ENCODE measurements at places on chromosomes 7 and 10.
A peak's percentile ranks its signal among the peaks of the same experiment; 100 is the strongest.

GRCh38 chr7:17932770-17933169 is 7.5 kb downstream of the SNX13 start:
- no peaks in the 10 kb centered on the region for H3K27me3 ChIP-seq
- H3K27ac ChIP-seq, result no peak overlapping the region
- no peak for DNase-seq
- no peaks in the 10 kb centered on the region for H3K36me3 ChIP-seq
- H3K4me3 ChIP-seq, result no peak overlapping the region

GRCh38 chr7:18553605-18554003 is 58.1 kb downstream of the HDAC9 start:
- no peak overlapping the region for H3K4me3 ChIP-seq
- no peak overlapping the region for H3K27ac ChIP-seq
- no peaks in the 10 kb centered on the region for H3K4me1 ChIP-seq
- DNase-seq, result no peak
- no peaks in the 10 kb centered on the region for H3K36me3 ChIP-seq

GRCh38 chr7:127487381-127487780 is 94.9 kb upstream of the ZNF800 start:
- no peak overlapping the region for H3K4me3 ChIP-seq
- H3K27me3 ChIP-seq, result no peaks in the 10 kb centered on the region
- no peak overlapping the region for H3K27ac ChIP-seq
- DNase-seq, result no peak

DNA sequence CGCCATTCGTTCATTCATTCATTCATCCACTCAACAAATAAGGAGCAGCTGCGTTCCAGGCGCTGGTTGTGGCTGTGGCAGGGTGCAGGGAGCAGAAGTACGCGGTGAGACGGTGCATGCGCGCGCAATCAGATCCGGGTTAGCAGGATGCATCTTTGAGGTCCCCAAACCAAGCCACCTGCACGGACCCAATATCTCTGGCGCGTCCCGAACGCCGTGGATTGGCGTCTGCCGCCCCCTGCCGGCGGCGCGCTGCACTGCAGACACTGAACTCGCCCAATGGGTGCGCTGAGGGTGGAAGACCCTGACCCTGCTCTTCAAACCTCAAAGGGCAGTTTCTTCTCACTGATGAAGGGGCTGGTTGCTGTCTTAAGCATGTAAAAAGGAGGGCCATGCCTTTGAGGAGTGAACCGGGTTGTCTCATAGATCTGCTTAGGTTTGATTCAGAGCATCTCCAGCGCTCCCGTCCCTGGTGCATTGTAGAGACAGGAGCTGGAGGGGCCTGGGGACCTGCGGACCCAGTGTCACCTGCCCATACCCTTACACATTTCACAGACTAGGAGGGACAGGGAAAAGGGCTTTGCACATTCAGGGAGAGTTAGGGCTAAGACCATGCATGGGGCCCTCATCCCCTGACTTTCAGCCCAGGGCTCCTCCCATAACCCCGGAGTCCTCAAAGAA is 102.5 kb downstream of the RAMP3 start:
- H3K36me3 ChIP-seq, result no peaks in the 10 kb centered on the region
- DNase-seq, result peak; percentile 53
- no peaks in the 10 kb centered on the region for H3K27me3 ChIP-seq
- no peaks in the 10 kb centered on the region for H3K4me1 ChIP-seq

DNA sequence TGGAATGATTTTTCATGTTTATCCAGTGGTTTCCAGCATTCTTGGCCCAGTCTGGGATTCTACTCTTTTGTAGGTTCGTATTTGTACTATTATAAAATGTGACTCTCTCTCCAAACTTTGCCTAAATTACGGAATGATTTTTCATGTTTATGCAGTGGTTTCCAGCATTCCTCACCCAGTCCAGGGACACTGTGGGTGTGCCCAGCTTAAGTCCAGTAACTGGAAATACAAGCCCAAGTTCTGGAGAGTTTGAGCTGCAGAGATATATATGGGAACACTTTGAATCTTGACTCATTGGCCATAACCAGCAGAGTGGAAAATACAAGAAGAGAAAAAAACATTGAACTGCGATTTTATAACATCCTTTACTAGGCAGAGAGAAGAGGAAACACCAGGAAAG is 5.9 kb upstream of the MAGI2 start:
- no peak overlapping the region for H3K27ac ChIP-seq
- H3K36me3 ChIP-seq, result no peaks in the 10 kb centered on the region
- no peak overlapping the region for H3K4me3 ChIP-seq
- no peaks in the 10 kb centered on the region for H3K4me1 ChIP-seq
- H3K27me3 ChIP-seq, result no peaks in the 10 kb centered on the region

- H3K4me1 ChIP-seq, result peaks cover 32% of the 10 kb centered on the region
- no peak overlapping the region for H3K4me3 ChIP-seq
- H3K27me3 ChIP-seq, result no peaks in the 10 kb centered on the region
- peak overlapping the region; percentile 99 for H3K27ac ChIP-seq
- peak; percentile 35 for DNase-seq
- H3K36me3 ChIP-seq, result no peaks in the 10 kb centered on the region
Observed at GRCh38 chr7:149791-150636, 42.4 kb upstream of the FAM20C start.

DNA sequence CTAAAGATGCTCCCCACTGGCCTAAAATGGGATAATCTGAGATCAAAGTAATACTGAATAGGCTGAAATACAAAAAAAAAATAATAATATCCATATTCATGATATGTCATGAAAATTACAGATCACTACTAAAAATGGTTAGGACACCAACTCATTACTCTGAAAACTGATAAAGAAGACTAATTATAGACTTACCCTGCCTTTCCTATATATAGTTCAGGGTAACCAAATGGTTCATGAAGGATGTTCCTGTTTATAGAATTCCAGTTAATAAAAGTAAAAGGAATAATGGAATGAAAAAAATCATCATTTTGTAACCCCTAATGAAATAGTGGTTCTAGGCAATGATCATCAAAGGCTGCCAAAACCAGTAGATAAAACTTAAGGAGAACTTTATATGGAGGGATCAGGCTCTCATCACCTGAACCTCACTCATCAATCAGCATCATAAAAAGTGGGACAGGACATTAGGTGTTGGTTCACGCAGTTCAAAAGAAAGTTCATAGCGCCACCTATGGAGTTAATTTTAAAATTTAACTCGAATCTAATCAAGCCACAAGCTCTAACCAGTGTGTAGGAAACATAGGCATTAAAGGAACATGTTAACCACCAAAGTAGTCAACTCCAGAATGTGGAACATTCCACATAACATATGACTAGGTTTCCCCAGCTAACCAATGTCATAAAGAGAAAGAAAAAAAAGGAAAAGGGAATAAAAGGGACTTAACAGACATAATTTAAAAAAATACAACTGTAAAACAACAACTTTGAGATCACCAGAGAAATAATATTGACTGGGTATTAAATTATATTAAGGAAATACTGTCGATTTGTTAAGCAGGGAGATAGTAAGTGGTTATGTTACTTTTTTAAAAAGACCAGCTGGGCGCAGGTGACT is 35.7 kb downstream of the P4HA1 start:
- peaks cover 4% of the 10 kb centered on the region for H3K36me3 ChIP-seq
- no peaks in the 10 kb centered on the region for H3K4me1 ChIP-seq
- H3K27me3 ChIP-seq, result no peaks in the 10 kb centered on the region
- DNase-seq, result no peak
- no peak overlapping the region for H3K4me3 ChIP-seq

DNA sequence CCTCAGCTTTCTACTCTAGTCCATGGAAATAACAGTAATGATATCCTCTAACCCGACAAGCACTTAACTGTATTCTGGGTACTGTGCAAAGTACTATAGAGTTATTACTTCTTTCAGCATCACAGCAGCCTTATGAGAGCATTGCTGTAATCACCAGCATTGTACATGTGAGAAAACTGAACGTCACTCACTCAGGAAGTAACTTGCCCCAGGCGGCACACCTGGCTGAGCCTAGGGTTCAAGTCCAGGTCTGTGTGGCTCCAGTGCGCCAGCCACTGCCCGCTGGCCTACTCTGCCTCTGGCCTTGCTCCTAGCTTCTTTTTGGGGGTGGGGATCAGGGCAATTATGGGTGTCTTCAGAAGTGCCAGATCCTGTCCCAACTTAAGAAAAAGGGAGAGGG is 50.5 kb downstream of the ZMIZ1 start:
- no peak for DNase-seq
- H3K4me3 ChIP-seq, result no peak overlapping the region
- H3K27ac ChIP-seq, result no peak overlapping the region
- no peaks in the 10 kb centered on the region for H3K36me3 ChIP-seq

GRCh38 chr7:34096777-34097176 is 191.4 kb downstream of the BMPER start:
- no peaks in the 10 kb centered on the region for H3K27me3 ChIP-seq
- no peak overlapping the region for H3K27ac ChIP-seq
- no peaks in the 10 kb centered on the region for H3K36me3 ChIP-seq
- no peak for DNase-seq

GRCh38 chr7:49001610-49002033 is 77.3 kb downstream of the CDC14C start:
- H3K4me1 ChIP-seq, result no peaks in the 10 kb centered on the region
- DNase-seq, result peak; percentile 15
- H3K27ac ChIP-seq, result no peak overlapping the region
- no peaks in the 10 kb centered on the region for H3K36me3 ChIP-seq
- H3K27me3 ChIP-seq, result no peaks in the 10 kb centered on the region
- no peak overlapping the region for H3K4me3 ChIP-seq

- no peak overlapping the region for H3K27ac ChIP-seq
- no peak for DNase-seq
- no peaks in the 10 kb centered on the region for H3K27me3 ChIP-seq
- H3K36me3 ChIP-seq, result no peaks in the 10 kb centered on the region
- no peak overlapping the region for H3K4me3 ChIP-seq
- H3K4me1 ChIP-seq, result no peaks in the 10 kb centered on the region
Observed at GRCh38 chr7:139393621-139394211, 34.0 kb downstream of the LUC7L2 start.

DNA sequence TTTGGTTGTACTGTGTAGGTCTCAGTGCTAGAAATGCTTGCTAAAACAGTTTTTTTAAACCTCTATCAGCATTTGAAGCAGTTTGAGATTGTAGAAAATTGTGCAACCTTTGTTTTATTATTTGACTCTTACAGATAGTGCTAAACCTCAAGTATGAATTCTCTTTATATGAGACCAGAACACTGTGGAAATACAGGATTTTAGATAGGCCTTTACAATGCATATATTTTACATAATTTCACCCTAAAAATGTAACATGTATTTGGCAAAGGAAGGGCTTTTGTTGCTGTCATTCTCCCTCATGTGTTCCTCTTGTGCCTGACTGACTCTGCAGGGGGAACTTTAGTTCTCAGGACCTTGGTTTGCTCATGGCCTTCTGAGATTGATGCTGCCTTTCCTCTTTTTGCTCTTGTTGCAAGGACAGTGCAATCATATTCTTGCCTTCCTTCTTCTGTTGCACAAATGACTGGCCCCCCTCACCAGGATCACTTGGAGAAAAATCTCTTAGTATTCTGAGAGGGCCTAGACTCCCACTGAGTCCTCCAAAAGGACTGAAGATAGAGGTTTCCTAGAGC is 188.7 kb downstream of the PPP1R9A start:
- H3K36me3 ChIP-seq, result no peaks in the 10 kb centered on the region
- DNase-seq, result no peak
- H3K27me3 ChIP-seq, result no peaks in the 10 kb centered on the region

- H3K4me1 ChIP-seq, result no peaks in the 10 kb centered on the region
- peaks cover 30% of the 10 kb centered on the region for H3K36me3 ChIP-seq
- no peak overlapping the region for H3K4me3 ChIP-seq
- H3K27ac ChIP-seq, result no peak overlapping the region
- DNase-seq, result no peak
- no peaks in the 10 kb centered on the region for H3K27me3 ChIP-seq
Observed at GRCh38 chr7:5343884-5344283, 61.1 kb downstream of the SLC29A4 start.

- DNase-seq, result no peak
- H3K27ac ChIP-seq, result no peak overlapping the region
- H3K36me3 ChIP-seq, result no peaks in the 10 kb centered on the region
- no peaks in the 10 kb centered on the region for H3K27me3 ChIP-seq
Observed at GRCh38 chr10:3770611-3771110, 14.3 kb downstream of the KLF6 start.

GRCh38 chr7:43630482-43630881 is 47.6 kb downstream of the STK17A start:
- DNase-seq, result no peak
- no peaks in the 10 kb centered on the region for H3K27me3 ChIP-seq
- peaks cover 4% of the 10 kb centered on the region for H3K4me1 ChIP-seq
- no peak overlapping the region for H3K27ac ChIP-seq
- no peak overlapping the region for H3K4me3 ChIP-seq

- no peaks in the 10 kb centered on the region for H3K27me3 ChIP-seq
- peak; percentile 77 for DNase-seq
- no peak overlapping the region for H3K4me3 ChIP-seq
- no peaks in the 10 kb centered on the region for H3K36me3 ChIP-seq
- peak overlapping the region; percentile 84 for H3K27ac ChIP-seq
- peaks cover 64% of the 10 kb centered on the region for H3K4me1 ChIP-seq
Observed at GRCh38 chr7:142709921-142710320, 39.4 kb upstream of the PRSS1 start.

DNA sequence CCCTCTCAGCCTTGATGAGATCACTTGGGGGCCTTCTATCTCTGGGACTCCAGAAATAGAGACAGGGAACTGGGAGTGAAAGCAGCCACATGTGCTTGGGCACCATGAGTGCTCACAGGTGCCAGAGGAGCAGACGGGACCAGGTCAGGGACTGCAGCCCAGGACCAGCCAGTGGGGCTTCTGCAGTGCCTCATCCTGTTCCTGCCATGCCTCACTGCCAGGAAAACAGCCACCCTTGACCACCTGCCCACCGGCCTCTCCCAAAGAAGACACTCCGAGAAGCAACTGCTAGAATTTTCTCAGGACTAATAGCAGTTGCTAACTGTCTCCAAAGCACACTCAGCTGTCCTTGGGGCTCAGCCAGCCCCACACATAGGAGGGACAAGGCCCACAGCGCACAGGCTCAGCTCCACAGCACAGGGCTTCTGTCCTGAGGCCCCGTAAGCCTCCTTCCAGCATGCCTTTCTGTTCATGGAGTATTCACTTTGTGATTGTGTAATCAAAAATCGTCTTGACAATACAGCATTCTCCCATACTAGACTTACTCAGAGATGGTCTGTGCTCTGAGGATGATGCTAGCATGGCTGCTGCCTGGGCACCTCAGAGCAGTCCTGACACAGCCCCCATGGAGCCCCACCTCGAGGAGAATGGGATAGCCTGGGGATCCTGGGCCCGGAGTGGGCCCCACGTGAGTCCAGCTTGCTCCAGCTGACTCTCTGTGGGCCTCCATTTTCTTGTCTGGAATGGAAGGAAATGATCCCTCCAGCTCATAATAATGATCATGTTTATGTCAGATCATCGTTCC is 115.7 kb upstream of the RET start:
- no peaks in the 10 kb centered on the region for H3K4me1 ChIP-seq
- H3K4me3 ChIP-seq, result no peak overlapping the region
- H3K36me3 ChIP-seq, result no peaks in the 10 kb centered on the region
- H3K27ac ChIP-seq, result no peak overlapping the region

- H3K36me3 ChIP-seq, result no peaks in the 10 kb centered on the region
- DNase-seq, result no peak
- no peak overlapping the region for H3K27ac ChIP-seq
- no peaks in the 10 kb centered on the region for H3K27me3 ChIP-seq
Observed at GRCh38 chr10:12675186-12675585, 325.8 kb downstream of the CAMK1D start.

- no peak overlapping the region for H3K4me3 ChIP-seq
- H3K4me1 ChIP-seq, result no peaks in the 10 kb centered on the region
- no peaks in the 10 kb centered on the region for H3K36me3 ChIP-seq
- no peak overlapping the region for H3K27ac ChIP-seq
Observed at GRCh38 chr7:17626235-17626634, 314.1 kb downstream of the SNX13 start.

GRCh38 chr10:23818484-23818883 is 379.6 kb downstream of the OTUD1 start:
- no peaks in the 10 kb centered on the region for H3K4me1 ChIP-seq
- H3K27me3 ChIP-seq, result no peaks in the 10 kb centered on the region
- H3K27ac ChIP-seq, result no peak overlapping the region
- no peaks in the 10 kb centered on the region for H3K36me3 ChIP-seq
